Activated CD4-positive, alpha-beta T cell treated with anti-CD3 and anti-CD28 coated beads for 4 hours (primary cell): ENCODE measurements at places on chromosomes 12 and 14.
A peak's percentile ranks its signal among the peaks of the same experiment; 100 is the strongest.

- DNase-seq = no peak
Observed at GRCh38 chr14:71525663-71526221, 406.5 kb upstream of the RGS6 start.

DNA sequence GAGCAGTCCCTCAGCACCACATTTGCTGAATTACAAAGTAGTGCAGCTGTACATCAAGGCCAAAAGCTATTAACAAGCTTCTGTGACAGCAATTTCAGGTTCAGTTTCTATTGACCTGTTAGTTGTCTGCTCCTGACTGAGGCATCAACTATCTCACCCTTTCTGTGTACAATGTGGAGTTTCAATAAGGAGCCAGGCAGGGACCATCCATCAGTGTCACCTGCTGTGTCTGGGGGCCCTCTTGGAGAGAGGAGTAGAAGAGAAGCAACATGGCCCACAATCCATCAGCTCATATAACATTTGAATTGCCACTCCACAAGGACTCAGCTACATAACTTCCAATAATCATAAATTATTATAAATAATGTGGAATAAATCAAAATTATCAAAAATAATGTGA lies 72.3 kb upstream of the CCDC196 start:
- no peak for DNase-seq

DNA sequence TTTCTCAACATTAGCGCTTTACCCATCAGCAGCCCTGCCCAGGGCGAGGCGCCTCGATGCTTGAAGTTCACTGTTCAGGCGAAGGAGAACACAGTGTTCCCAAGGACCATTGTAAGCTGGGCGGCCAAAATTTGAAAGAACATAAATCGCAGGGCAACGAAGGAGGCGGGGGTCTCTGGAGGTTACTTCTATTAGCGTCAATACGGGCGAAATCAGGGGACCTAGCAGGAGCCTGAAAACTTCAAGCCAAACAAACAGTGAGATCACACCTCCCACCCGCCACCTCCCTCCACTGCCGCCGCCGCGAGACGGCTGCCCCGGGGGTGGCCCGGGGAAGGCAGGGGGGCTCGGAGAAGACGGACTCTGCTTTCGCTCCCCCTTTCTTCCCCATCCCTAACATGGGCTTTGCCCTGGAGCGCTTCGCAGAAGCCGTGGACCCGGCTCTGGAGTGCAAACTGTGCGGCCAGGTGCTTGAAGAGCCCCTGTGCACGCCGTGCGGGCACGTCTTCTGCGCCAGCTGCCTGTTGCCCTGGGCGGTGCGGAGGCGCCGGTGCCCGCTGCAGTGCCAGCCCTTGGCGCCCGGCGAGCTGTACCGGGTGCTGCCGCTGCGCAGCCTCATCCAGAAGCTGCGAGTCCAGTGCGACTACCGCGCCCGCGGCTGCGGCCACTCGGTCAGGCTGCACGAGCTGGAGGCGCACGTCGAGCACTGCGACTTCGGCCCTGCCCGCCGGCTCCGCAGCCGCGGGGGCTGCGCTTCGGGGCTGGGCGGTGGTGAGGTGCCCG lies at the start of gene PDZRN4:
Gene PDZRN4, plus strand, starts transcription at position 263 of the 783 bp plus-strand sequence.
- DNase-seq = no peak

GRCh38 chr12:53777936-53778644 lies 26.3 kb upstream of the CISTR start:
- no peak for DNase-seq

DNA sequence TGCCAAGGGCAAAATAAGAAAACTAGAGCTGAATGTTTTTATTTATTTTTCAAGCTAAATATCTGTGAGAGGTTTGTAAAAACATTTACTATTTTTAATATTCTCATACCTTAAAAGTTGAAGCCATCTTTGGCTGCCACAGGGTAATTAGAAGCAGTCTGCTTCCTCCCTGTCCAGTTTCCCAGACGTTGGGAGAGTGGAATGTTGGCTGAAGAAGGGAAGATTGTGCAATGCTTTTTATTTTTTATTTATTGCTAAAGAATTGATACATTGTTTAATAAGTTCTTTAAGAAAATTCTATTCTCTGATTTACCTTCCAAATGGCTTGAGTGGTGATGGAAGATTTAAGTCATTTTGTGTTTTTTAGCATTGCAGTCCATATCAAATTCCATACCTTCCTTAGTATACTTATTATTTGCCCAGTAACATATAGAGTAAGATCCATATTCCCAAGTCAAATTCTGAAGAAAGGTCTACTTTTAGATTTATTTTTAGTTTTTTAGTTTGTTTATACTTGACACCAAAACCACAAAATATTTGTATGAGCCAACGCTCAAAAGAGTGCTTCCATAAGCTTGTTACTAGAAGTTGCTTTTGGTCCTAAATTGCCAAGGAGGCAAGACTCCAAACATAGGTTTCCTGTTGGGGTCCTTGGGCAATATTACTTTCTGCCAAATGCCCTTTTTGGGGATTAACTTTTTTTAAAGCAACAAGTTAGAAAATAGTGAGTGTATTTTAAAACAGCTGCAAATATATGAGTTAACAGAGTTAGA lies 124.0 kb upstream of the CPM start:
- DNase-seq = no peak

- DNase-seq = no peak
Observed at GRCh38 chr12:117118838-117119591, 19.8 kb upstream of the TESC start.

GRCh38 chr12:19066475-19067001 lies 63.0 kb upstream of the PLEKHA5 start:
- no peak for DNase-seq

DNA sequence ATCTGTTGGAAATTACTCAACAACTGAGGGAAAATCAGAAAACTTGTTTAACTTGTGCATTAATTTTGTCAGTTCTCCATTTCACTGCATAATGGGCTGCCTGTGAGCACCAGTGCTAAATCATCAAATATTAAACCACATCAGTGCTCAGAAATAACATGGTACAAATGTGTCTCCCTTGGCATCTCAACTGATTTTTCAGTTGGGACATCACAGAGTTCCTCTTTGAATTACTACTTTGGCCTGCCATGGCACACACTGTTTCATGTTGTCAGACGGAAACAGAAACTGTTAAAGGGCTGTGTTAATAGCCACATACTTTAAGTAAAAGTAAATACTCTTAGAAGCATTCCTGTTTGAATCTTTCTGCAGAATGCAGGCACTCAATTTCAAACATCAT lies 42.1 kb upstream of the STRN3 start:
- no peak for DNase-seq

GRCh38 chr12:12097891-12098690 lies 27.4 kb downstream of the BCL2L14 start:
- DNase-seq = no peak

- DNase-seq = no peak
Observed at GRCh38 chr12:78009031-78009430, 178.3 kb downstream of the NAV3 start.

GRCh38 chr14:81485781-81486180 lies 47.9 kb downstream of the SEL1L start:
- DNase-seq = no peak

DNA sequence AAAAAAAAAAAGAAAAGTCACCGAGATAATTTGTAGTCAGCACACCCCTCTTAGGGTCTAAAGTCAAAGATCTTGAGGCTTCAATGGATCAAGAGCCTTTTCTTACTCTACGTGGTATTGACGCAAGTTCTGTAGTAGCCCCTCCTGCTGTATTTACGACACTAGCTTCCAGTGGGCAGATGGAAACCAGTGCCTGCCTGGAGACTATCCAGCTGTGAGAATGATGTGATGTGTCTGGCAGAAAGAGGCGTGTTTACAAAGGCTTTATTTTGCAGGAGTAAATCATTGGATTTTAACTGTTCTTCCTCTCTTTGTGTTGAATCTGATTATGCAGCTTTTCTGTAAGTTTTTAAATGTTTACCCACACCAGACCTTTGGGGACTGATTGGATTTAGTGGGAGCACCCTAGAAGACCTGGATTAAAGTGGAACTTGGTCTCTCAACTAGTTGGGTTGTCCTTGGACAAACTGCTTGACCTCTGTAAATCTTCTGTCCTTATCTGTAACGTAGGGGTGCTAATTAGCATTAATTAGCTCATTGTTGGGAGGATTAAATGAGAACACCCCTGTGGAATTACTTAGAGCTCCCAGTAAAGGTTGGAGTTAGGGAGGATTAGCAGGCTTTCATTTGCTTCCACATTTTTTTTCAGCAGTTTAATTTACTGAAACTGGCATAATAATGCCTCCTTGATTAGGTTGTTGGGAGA lies 72.4 kb downstream of the RASSF3 start:
- no peak for DNase-seq

DNA sequence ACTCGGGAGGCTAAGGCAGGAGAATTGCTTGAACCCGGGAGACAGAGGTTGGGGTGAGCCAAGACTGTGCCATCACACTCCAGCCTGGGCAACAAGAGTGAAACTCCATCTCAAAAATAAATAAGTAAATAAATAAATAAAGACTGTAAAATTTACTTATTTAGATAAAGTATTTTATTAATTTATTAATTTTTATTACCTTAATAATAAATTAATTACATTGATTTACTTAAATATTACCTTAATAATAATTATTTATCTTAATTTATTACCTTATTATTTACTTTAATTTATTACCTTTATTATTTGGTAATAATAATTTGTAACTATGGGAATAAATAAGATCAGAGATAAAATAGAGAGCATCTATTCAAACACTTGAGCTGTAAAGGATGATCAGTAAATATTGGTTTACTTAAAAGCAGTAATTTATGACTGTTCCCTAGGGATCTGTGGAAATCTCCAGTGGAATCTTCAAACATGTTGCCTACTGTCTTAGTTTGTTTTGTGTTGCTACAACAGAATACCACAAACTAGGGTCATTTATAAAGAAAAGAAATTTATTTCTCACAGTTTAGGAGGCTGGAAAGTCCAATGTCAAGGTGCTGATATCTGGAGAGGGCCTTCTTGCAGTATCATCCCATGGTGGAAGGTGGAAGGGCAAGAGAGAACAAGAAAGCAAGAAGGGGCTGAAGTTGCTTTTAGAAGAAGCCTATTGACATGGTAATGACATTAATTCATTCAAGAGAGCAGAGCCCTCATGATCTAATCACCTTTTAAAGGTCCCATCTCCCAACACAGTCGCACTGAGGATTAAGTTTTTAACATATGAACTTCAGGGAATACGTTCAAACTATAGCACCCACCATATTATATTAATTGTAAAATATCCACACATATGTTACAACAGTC lies 37.1 kb downstream of the SOCS2 start:
- no peak for DNase-seq

- DNase-seq = no peak
Observed at GRCh38 chr12:92971859-92972524, 42.9 kb upstream of the EEA1 start.

GRCh38 chr12:57905812-57906475 lies 35.4 kb upstream of the ATP23 start:
- DNase-seq = no peak

- no peak for DNase-seq
Observed at GRCh38 chr12:121652767-121653497, 16.5 kb downstream of the MORN3 start.

- no peak for DNase-seq
Observed at GRCh38 chr12:115160271-115161128, 476.5 kb upstream of the TBX3 start.

- DNase-seq = peak; percentile 3
Observed at GRCh38 chr14:81303258-81303935, 82.6 kb upstream of the GTF2A1 start.

DNA sequence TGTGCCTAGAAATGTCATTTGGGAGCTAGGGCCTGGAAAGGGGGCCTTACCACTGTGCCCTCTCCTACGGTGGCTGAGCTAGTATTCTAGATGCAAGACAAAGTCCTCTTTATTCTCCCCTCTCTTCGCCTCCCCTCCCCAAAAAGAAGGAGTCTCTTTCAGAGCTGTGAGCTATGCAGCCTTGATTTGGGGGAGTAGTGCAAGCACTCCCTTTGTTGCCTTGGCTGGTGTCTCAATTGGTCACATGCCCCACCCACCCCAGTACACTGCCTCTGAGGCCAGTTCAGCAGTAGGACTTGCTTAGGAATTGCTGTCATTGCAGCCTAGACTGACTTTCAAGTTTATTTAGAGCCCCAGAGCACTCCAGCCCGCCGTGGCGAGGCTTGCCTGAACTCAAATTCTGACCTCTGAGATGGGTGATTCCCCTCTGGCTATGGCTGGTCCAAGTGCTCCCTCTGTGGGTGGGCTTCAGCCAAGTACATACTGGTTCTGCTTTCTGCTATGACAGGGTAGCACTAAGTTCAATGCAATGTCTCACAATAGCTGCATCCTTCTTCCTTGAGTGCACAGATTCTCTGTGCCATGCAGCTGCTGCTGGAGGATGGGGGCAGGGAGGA lies 37.0 kb upstream of the FBXO33 start:
- DNase-seq = peak; percentile 11

GRCh38 chr12:81958406-81958805 lies 199.3 kb upstream of the PPFIA2 start:
- no peak for DNase-seq

- no peak for DNase-seq
Observed at GRCh38 chr14:78737116-78737515, 566.9 kb downstream of the NRXN3 start.

DNA sequence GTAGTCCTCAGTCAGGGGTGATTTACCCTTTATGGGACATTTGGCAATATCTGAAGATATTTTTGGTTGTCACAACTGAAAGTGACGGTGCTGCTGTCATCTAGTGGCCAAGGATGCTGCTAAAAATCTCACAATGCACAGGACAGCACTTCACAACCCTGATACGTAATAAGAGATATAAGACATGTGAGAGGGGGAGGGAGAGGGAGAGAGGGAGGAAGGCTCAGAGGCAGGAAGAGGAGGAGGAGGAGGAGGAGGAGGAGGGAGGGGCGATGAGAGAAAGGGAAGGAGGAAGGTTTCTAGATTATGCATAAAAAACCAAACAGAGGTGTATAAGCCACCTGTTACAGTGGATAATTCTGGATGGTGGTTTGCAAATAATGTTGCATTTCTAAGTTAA lies 14.3 kb downstream of the MYL2 start:
- DNase-seq = no peak

DNA sequence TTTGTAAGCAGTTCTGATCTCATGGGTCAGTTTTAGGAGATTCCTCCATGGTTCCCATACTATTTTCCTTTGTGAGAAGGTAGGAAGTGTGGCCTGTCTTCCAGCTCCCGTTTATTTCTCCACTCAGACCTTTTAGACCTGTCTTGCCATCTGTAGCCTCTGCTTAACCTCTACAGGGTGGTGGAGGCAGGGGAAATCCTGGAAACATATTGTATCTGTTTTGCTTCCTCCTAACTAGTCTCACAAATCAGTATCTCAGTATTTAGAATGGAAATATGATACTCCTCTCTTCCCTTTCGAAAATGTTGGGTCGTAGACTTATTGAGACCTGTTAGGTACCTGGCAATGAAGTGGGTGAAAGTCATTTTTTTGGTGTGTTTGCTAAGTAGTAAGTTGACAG lies 399.4 kb upstream of the RGS6 start:
- DNase-seq = no peak

DNA sequence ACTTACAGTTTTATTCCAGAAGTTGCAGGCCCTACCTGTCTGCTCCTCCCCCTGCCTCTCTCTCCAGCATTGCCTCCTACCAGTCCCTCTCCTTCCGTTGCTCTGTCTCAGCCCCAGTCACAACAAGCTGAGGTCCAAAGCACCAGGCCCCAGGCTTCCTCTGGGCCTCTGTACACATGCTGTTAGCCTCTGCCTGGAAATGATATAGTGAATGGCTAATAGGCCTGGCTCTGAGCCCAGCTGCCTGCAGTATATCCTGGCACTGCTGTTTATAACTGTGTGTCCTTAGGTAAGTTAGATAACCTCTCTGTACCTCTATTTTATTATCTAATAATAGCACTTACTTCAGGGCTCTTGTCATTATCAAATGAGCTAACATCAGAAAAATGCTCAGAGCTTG lies 114.9 kb upstream of the PWP1 start:
- no peak for DNase-seq

GRCh38 chr12:62106547-62107185 lies 153.5 kb upstream of the USP15 start:
- DNase-seq = no peak

- DNase-seq = no peak
Observed at GRCh38 chr14:26128931-26129671, 468.7 kb downstream of the NOVA1 start.
